ENCODE measurements at places on chromosomes 2 and 18.

GRCh38 chr18:51655327-51655698, 457.8 kb upstream of the MEX3C start:
- DNase-seq, result no peak

GRCh38 chr2:55159037-55159651, 72.9 kb downstream of the CLHC1 start:
- DNase-seq, result no peak

- no peak for DNase-seq
Observed at GRCh38 chr2:72999729-73000725, 71.5 kb downstream of the SFXN5 start.

GRCh38 chr2:127508631-127509034, 17.7 kb downstream of the IWS1 start:
- DNase-seq, result peak; percentile 96

- no peak for DNase-seq
Observed at GRCh38 chr2:44496130-44496529, 134.4 kb downstream of the CAMKMT start.

GRCh38 chr2:131492418-131493198, 411 bp upstream of the MZT2A start:
- DNase-seq, result peak; percentile 100

- DNase-seq, result no peak
Observed at GRCh38 chr2:158214431-158214830, 112.8 kb downstream of the UPP2 start.

DNA sequence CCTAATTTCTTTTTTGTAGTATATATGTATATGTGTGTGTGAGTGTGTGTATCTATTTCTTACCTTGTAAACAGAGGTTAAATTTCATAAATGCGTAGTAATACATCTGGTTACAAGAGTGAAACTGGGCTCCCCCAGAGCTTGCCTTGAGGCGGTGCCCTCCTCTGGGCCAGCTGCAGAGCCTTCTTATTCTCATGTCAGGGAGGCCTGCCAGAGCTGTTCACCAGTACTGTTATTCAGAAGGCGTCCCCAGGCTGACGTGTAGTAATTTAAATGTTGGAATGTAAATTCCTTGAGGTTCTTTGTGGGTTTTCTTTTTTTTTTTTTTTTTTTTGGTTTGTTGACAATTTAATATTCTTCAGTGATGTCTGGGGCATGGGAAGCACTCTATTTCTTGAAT, 11.2 kb downstream of the COPS8 start:
- DNase-seq, result no peak

- peak; percentile 49 for DNase-seq
Observed at GRCh38 chr2:28665041-28665704, 86.5 kb upstream of the PPP1CB start.

- no peak for DNase-seq
Observed at GRCh38 chr2:179837408-179837807, 24.0 kb downstream of the ZNF385B start.

- no peak for DNase-seq
Observed at GRCh38 chr2:185475914-185476313, 262.7 kb upstream of the FSIP2 start.

DNA sequence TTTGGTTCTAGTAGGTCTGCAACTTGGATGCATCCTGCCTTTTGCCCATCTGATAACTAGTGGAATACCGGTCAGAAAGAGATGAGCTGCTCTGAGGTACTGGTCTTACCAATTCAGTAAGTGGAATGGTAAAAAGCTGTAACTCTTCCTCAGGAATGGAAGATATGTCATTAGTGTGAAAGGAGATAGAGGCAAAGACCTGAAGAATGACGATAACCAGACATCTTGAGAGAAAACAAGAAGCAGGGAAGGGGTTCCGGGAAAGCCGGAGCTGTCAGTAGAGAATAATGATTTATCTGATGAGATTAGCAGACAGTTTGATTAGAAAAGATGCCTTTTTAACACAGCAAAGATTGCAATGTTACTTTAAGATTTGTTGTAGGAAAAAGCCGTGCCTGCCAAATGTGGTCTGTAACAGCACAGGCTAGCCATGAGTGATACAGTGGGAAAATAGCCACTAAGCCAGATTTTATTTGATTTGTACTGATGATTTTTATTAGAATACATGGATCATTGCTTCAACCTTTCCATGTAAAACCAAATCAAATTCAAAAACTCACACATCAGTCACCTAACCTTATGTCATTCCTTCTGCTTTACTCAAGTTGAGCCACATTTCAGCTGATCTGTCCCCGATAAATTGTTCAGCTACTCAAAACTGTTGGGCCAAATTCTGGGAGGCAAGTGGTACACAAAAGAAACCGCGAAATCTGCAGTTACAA, 110.0 kb downstream of the TCF4 start:
- peak; percentile 10 for DNase-seq

DNA sequence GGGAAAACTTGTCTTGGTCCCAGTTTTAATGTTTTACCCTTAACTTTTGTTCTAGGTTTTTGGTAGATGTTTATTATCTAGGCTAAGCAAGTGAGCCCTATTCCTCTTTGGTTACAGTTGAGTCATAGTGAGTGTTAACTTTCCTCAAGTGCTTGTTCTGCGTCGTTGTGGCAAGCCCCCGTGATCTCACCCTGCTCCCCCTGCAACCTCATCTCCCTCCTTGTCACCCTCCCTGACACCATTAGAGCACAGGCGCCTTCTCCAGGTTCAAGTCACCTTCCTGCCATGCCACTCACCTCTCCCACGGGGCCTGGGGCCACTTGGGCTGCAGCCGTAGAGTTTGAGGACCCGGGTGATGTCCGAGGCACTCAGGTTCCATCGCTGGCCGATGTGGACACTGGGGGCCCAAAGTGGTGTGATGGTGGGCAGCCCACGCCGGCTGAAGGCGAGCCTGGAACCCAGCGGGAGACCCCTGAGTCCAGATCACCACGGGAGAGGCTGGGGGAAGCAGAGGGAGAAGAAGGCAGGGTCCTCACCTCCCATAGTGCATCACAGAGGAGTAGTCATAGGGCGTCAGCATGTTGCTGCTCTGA, 8.7 kb downstream of the ASTL start:
- no peak for DNase-seq

DNA sequence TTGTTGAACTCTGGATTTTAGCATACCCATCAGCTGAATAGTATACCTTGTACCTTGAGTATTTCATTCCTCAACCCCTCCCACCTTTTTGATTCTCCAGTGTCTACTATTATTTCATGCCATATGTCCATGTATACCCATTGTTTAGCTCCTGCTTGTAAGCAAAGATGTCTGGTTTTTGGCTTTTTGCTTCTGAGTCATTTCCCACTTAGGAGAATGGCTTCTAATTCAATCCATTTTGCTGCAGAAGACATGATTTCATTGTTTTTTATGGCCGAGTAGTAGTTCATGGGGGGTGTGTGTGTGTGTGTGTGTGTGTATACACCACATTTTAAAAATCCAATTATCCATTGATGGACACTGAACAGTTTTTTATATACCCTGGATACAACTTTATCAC, 24.3 kb upstream of the MOCOS start:
- no peak for DNase-seq

- DNase-seq, result no peak
Observed at GRCh38 chr2:183088061-183088460, 9.5 kb downstream of the DUSP19 start.

GRCh38 chr18:76153691-76154090, 341.4 kb downstream of the ZNF516 start:
- DNase-seq, result no peak

DNA sequence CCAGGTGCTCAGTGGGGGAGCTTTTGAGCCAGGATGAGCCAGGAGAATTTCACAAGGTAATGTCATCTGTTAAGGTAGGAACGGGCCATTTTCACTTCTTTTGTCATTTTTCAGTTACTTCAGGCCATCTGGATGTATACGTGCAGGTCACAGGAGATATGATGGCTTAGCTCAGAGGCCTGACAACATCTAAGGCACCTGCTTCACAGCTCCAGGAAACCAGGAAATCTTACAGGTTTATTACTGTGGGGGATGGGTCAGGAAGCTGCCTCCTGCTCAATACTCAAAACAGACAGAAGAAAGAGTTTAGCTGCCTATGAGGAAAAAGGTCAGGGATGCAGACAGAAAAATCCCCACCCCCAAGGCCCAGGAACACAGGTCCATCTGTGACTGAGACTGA, 364.3 kb upstream of the LRP1B start:
- no peak for DNase-seq

- DNase-seq, result peak; percentile 42
Observed at GRCh38 chr2:241803387-241804325, 5.3 kb upstream of the NEU4 start.

- no peak for DNase-seq
Observed at GRCh38 chr2:84041506-84041905, 417.6 kb downstream of the SUCLG1 start.
